ENCODE measurements at places on chromosomes 2 and 18.
A peak's percentile ranks its signal among the peaks of the same experiment; 100 is the strongest.

DNA sequence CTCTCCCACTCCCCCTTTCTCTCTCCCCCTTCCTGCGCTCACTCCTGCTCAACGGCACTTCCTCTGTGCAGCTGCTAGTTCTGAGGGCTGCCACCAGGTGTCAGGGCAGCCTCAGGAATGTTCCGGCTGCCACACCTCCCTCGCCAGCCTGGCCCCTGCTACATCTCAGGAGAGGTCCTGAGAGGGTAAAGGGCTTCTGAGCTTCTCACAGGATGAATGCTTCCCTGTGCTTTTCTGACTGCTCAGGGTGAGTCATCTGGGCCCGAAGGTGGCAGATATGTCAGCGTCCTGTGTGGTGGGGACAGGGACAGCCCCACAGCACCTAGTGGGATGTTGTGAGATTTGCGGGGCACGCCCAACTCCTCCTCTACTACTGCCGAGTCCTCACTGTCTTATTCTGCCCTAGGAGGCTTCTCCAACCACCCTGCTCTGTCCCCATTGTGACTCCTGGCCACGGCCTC, 49.0 kb downstream of the PLEKHB2 start:
- peaks cover 6% of the 10 kb centered on the region for H3K4me1 ChIP-seq
- DNase-seq = no peak
- H3K27me3 ChIP-seq = no peaks in the 10 kb centered on the region
- peaks cover 24% of the 10 kb centered on the region for H3K36me3 ChIP-seq

DNA sequence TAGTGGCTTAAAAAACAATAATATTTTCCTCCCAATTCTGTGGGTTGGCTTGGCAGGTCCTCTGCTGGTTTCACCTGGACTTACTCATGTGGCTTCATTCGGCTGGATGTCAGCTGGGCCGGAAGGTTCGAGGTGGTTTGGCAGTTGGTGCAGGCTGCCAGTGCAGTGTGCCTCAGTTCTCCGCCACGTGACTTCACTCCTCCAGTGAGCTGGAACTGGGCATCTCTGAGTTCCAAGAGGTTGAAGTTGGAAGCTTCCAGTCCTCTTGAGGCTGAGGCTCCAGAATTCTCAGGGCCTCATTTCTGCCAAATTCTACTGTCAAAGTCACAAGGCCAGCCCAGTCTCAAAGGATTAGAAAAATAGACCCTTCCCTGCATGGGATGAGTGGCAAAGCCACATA, 83.4 kb upstream of the B3GNT7 start:
- H3K36me3 ChIP-seq = peaks cover 19% of the 10 kb centered on the region
- no peak for DNase-seq
- H3K4me1 ChIP-seq = peaks cover 9% of the 10 kb centered on the region

DNA sequence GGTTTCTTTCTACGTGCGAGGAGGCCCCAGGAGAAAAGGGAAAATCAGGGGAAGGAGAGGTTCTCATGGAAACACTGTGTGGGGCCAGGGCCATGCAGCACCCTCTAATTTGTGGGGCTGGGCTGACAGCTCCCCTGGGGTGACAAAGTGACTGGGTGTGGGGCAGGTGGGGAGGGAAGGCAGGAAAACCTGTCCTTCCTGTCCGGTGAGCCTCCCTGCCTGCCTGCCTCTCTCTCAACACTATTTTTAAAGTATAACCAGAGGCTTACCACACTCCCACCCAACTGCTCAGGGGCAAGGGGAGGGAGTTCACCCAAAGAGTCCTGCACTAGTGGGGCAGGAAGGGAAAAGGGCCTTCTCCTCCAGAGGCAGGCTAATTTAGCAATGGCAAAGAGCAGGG, 10.5 kb upstream of the EPAS1 start:
- DNase-seq = no peak
- H3K4me3 ChIP-seq = no peak overlapping the region
- no peaks in the 10 kb centered on the region for H3K4me1 ChIP-seq
- H3K36me3 ChIP-seq = no peaks in the 10 kb centered on the region
- no peaks in the 10 kb centered on the region for H3K27me3 ChIP-seq

DNA sequence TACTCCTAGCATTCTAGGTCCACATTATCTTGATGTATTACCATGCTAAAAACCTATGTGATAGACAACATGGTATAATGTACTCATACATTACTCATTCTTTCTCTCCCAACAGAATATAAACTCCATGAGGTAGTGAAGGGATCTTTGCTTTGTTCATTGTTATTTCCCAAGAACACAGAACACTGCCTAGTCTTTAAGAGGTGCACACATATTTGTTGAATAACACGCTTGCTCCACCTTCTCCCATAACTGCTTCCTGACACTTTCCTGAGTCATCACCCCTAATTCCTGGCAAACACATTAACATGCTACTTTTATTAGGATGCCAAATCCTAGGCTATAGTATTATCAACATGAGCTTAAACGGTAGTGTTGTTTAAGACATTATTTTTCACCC, 41.3 kb downstream of the REV1 start:
- H3K36me3 ChIP-seq = no peaks in the 10 kb centered on the region
- H3K4me3 ChIP-seq = no peak overlapping the region
- no peaks in the 10 kb centered on the region for H3K27me3 ChIP-seq
- peaks cover 14% of the 10 kb centered on the region for H3K4me1 ChIP-seq
- no peak overlapping the region for H3K27ac ChIP-seq

DNA sequence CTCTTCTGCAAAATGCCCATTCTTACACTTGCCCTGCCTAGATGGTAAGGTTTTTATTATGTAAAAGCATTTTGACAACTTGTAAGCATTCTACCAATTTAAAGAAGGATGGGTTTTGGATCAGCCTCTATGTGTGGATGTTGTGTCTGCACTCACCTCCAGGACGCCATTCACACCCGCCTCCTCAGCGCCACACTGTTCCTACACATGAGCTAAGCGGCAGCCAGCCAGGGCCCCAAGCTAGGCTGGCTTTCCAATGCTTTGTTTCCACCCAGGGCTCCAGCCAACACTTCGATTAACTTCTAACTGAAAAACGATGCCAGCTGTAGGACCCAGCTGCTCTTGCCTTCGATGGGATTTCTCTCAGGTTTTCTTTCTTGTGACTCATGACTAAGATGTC, 73.3 kb upstream of the FZD7 start:
- no peaks in the 10 kb centered on the region for H3K36me3 ChIP-seq
- DNase-seq = no peak
- H3K4me1 ChIP-seq = no peaks in the 10 kb centered on the region
- H3K27me3 ChIP-seq = no peaks in the 10 kb centered on the region
- no peak overlapping the region for H3K27ac ChIP-seq

DNA sequence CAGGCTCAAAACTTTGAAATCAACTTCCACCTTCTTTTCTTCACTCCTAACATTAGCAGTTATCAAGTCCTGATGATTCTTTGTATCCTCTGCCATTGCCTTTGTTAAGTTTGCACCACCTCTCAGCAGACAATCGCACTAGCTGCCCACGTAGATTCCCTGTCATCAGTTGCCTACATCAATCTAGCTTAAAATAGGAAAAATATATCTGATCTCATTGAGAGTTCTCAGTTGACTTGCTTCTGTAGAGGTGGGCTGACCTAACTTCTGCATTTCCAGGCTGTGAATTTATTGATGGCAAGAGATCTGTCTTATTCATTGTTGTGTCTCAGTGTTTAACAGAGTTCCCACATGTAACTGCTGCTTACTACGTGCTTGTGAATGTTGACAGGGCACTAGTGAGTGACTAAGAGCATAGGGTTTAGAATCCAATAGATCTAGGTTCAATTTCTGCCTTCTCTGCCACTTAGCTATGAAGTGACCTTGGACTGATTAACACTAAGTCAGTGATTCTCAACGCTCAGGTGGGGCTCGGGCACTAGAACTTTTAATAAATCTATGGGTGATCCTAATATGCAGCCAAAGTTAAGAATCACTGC, 3.7 kb upstream of the INSIG2 start:
- no peak for DNase-seq
- no peak overlapping the region for H3K27ac ChIP-seq
- H3K4me3 ChIP-seq = no peak overlapping the region
- H3K4me1 ChIP-seq = peaks cover 18% of the 10 kb centered on the region
- no peaks in the 10 kb centered on the region for H3K36me3 ChIP-seq
- no peaks in the 10 kb centered on the region for H3K27me3 ChIP-seq

DNA sequence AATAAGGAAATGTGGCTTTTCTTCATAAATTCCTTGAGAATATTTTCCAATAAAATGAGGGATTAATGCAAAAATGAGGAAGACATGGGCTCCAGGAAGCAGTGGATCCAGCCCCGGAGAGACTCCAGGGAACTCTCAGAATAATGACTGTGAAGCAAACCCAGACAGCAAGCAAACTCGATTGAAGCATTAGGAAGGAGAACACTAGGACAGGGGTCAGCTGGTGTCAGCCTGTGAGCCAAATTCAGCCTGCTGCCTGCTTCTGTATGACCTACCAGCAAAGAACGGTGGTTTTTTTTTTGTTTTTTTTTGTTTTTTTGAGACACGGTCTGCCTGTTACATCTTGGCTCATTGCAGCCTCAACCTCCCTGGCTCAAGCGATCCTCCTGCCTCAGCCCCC, 274.3 kb upstream of the FBXO11 start:
- no peaks in the 10 kb centered on the region for H3K27me3 ChIP-seq
- H3K36me3 ChIP-seq = no peaks in the 10 kb centered on the region
- H3K4me3 ChIP-seq = no peak overlapping the region
- no peak for DNase-seq

DNA sequence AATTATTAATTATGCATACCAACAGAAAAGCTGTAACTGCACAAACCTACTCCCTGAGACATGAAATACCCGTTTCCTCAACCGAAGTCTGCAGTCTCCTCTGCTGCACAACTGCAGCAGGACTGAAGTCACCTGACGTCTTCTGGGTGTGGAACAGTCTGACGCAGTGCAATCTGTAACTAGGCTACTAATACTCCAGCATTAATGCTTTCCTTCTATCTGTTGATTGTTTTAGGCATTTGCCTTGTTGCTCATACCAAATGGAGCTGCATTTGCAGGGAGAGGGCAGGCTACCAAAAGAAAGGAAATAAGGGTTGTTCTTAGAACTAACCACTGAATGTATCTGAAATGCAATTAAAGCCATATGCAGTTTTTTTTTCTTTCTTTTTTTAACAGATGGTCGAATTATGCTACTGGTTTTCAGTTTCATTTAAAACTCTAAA, 40.1 kb downstream of the RTN4 start:
- peaks cover 98% of the 10 kb centered on the region for H3K4me1 ChIP-seq
- DNase-seq = no peak
- H3K27ac ChIP-seq = peak overlapping the region; percentile 41
- peak overlapping the region; percentile 43 for H3K4me3 ChIP-seq
- no peaks in the 10 kb centered on the region for H3K36me3 ChIP-seq

DNA sequence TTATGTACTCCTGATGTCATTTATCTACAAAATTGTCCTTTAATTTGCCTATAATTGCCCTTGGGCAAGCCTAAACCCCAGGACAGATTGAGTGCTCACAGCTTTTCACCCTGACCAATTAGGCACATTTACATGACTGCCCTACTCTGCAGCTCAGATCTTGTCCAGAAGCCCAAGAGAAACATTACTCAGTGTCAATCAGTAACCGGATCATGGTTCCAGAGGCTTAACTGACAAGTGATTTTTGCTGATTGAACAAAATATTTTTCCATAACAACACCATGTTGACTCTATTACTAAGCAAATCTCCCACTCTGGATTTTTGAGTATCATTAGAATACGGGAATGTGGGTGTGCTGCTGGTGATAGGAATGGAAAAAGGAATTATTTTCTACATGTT, 465.4 kb upstream of the TNP1 start:
- H3K27ac ChIP-seq = no peak overlapping the region
- H3K36me3 ChIP-seq = no peaks in the 10 kb centered on the region
- DNase-seq = no peak

- H3K4me1 ChIP-seq = peaks cover 6% of the 10 kb centered on the region
- no peaks in the 10 kb centered on the region for H3K36me3 ChIP-seq
- DNase-seq = no peak
- no peaks in the 10 kb centered on the region for H3K27me3 ChIP-seq
Measured at GRCh38 chr2:86700690-86701089, 19.4 kb upstream of the RMND5A start.

GRCh38 chr2:1791685-1792435, 47.5 kb upstream of the PXDN start:
- DNase-seq = no peak
- H3K4me3 ChIP-seq = no peak overlapping the region
- H3K27ac ChIP-seq = peak overlapping the region; percentile 83
- peaks cover 20% of the 10 kb centered on the region for H3K4me1 ChIP-seq

DNA sequence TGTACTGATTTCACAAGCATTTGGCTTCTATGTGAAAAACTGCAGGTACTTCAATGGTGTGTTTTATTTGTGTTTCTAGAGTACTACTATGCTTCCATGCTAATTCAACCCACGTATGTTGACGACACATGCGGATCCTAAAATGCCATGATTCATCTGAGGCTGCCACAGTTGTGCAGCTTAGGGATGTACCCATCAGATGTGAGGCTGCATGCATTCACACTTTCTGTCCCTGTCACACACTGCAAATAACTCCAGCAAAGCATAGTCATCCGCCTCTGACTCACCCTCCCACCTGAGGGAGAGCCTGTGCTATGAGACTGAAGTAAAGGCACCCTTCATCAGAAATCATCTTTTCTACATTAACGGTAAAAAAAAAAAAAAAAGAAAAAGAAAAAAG, 22.1 kb upstream of the SERTAD2 start:
- H3K36me3 ChIP-seq = no peaks in the 10 kb centered on the region
- no peak overlapping the region for H3K4me3 ChIP-seq
- no peak for DNase-seq
- H3K27me3 ChIP-seq = no peaks in the 10 kb centered on the region
- peaks cover 8% of the 10 kb centered on the region for H3K4me1 ChIP-seq

GRCh38 chr2:101361121-101361520, 26.2 kb downstream of the CREG2 start:
- H3K27me3 ChIP-seq = no peaks in the 10 kb centered on the region
- no peaks in the 10 kb centered on the region for H3K36me3 ChIP-seq
- DNase-seq = no peak
- H3K4me3 ChIP-seq = no peak overlapping the region
- no peak overlapping the region for H3K27ac ChIP-seq

- H3K36me3 ChIP-seq = no peaks in the 10 kb centered on the region
- peaks cover 88% of the 10 kb centered on the region for H3K4me1 ChIP-seq
- H3K27ac ChIP-seq = peak overlapping the region; percentile 56
Measured at GRCh38 chr2:37645362-37645761, 26.1 kb downstream of the CDC42EP3 start.

DNA sequence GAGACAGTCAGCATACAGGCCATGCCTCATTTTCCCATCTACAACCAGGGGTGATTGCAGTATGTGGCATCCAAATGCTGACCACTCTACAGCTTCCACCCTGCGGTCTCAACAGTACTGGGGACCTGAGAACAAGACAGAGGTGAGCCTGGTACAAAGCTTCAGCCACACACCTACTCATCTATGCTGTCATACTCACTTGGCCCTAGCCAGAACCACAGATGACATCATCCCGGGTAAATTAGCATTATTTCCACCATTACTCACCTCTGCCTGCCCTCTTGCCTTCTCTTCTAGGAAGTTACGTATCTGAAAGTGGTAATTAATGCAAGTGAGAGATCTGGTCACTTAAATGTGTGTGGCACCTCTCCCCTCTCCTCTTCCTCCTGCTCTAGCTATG, 208.2 kb upstream of the ARL4C start:
- peak; percentile 77 for DNase-seq
- no peak overlapping the region for H3K27ac ChIP-seq
- H3K27me3 ChIP-seq = no peaks in the 10 kb centered on the region

- H3K36me3 ChIP-seq = peaks cover 78% of the 10 kb centered on the region
- H3K4me3 ChIP-seq = no peak overlapping the region
- peak overlapping the region; percentile 33 for H3K27ac ChIP-seq
- H3K27me3 ChIP-seq = no peaks in the 10 kb centered on the region
Measured at GRCh38 chr2:100394111-100394641, 23.3 kb downstream of the CHST10 start.

GRCh38 chr18:73688851-73689711, 458.6 kb downstream of the FBXO15 start:
- H3K4me1 ChIP-seq = no peaks in the 10 kb centered on the region
- H3K27me3 ChIP-seq = no peaks in the 10 kb centered on the region
- no peaks in the 10 kb centered on the region for H3K36me3 ChIP-seq
- H3K27ac ChIP-seq = no peak overlapping the region
- no peak overlapping the region for H3K4me3 ChIP-seq
